ENCODE measurements at places on chromosomes 7 and 10.

GRCh38 chr7:28546067-28546466 is 133.7 kb downstream of the CREB5 start:
- no peak for DNase-seq

DNA sequence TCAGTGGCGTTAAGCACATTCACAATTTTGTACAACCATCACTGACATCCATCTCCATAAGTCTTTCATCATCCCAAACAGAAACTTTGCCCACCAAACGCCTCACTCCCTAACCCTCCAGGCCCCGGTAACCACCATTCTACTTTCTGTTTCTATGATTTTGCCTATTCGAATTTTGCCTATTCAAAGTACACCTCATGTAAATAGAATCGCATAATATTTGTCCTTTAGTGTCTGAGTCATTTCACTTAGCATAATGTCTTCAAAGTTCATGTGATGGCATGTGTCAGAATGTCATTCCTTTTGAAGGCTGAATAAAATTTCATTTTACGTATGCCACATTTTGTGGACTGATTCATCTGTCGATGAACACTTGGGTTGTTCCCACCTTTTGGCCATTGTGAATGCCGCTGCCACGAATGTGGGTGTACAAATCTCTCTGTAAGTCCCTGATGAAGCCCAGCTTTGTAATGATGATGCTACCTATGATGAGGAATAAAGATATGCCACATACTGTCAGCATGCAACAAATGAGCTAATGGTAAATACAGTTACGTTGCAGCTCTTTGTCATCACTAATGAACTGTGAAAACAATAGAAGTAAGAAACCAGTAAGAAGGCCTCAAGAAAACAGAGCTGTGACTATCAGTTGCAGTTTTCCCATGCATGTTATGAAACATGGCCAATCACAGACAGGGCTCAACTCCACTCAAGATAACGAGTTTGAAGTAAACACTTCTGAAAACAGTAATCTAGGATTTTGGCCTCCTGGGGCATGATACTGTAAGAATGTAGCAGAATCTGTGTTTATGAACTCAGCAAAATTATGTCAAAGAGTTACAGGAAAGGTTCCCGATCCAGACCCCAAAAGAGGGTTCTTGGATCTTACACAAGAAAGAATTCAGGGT is 120.0 kb downstream of the ADAM12 start:
- no peak for DNase-seq

DNA sequence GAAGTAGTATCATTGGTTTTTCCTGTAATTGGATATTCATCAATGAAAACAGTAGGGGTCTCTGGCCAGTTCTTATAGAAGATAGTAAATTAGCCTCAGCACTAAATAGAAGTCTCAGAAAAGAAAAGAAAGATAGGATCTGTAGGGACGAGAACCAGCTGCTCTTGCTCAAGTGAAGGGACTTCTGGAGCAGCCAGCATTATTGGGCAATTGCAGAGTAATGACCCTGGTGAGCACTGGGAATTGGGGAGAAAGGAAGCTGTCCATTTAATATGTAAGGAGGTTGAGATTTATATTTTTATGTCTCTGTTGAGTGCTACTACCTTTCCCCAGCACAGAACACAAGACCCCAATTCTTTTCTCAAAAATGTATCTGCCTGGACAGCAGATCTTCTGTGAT is 61.2 kb upstream of the WNT16 start:
- no peak for DNase-seq

DNA sequence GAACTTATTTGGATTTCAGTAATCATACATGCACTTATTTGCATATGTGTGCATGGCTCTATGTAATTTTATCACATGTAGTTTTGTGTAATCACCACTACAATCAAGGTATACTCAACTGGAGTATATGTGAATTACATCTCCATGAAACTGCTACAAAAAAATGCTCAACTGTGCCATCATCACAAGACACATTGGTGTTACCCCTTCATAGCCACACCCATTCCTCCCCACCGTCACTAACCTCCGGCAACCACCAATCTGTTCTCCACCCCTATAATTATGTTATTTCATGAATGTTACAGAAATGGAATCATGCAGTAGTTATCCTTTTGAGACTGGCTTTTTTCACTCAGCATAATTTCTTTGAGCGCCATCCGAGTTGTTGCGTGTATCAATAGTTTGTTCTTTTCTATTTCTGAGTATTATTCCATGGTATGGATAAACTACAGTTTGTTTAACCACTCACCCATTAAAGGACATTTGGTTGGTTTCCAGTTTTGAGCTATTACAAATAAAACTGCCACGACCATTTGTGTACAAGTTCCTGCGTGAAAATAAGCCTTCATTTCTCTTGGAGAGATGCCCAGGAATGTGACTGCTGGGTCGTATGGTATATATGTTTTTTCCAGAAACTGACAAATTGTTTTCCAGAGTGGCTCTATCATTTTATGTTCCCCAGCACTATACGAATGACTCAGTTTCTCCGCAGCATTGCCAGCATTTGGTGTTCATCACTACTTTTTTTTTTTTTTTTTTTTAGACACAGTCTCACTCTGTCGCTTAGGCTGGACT is 11.3 kb upstream of the SMO start:
- DNase-seq = no peak

- DNase-seq = no peak
These were observed 5.6 kb downstream of the NPC1L1 start for GRCh38 chr7:44535348-44536064.

GRCh38 chr10:103153302-103154197 is 39.5 kb downstream of the NT5C2 start:
- peak; percentile 51 for DNase-seq

- DNase-seq = no peak
These were observed 121.4 kb downstream of the TRIL start for GRCh38 chr7:28836716-28837115.

GRCh38 chr7:156751319-156751718 is 110.7 kb downstream of the RNF32 start:
- no peak for DNase-seq

GRCh38 chr10:100793055-100793454 is 47.7 kb downstream of the PAX2 start:
- DNase-seq = no peak

GRCh38 chr10:59354434-59354833 is 7.9 kb downstream of the FAM13C start:
- no peak for DNase-seq

DNA sequence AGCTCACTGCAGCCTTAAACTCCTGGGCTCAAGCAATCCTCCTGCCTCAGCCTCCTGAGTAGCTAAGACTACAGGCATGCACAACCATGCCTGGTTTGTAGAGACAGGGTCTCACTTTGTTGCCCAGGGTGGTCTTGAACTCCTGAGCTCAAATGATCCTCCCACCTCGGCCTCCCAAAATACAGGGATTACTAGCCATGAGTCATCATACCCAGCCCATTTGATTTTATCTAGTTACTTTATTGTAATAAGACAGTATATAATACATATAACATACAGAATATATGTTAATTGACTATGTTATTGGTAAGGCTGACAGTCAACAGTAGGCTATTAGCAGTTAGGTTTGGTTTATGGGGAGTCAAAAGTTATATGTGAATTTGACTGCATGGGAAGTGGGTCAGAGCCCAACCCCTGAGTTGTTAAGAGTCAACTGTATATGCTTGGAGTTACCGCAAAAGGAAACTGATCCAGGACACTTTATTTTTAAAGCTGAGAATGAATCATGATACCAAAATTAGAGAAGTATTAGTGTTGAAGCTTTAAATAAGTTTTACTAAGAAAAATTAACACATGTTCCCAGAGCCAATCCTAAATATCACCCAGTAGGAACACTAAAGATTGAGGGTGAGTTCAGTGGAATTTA is 20.7 kb upstream of the KMT2E start:
- DNase-seq = no peak

DNA sequence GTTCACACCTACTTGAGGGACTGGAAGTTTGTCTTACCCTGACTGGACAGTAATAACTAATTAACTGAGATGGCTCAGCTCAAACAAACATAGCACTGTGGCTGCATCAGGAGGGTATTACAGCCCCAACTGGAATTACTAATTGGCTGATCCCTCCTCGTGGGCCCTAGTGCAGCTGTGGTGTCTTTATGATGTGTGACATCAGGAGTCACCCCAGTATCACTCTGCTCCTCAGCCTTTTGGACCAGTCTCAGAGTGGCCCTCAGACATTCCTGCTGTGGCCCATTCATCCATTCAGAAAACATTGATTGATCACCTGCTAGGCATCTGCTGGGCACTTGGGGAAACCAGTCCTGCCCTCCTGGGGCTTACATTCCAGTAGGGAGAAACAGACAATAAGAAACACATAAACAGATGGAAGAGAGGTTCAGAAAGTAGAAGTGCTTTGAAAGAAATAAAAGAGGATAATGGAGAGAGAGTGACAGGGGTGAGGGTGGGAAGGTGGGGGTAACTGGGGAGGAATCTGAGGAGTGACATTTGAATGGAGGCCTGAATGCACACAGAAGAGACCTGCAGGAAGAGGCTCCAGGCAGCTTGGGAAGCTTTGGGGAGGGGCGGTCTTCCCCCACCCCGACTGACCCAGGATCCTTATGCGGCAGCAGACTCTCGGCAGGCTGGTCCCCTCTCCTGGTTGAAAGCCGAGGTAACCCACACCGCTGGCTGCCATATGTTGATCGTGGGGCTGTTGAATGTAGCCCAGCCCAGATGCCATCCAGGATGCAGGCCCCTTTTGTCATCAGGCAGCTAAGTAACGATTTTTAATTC is 113.1 kb downstream of the C10orf105 start:
- no peak for DNase-seq

DNA sequence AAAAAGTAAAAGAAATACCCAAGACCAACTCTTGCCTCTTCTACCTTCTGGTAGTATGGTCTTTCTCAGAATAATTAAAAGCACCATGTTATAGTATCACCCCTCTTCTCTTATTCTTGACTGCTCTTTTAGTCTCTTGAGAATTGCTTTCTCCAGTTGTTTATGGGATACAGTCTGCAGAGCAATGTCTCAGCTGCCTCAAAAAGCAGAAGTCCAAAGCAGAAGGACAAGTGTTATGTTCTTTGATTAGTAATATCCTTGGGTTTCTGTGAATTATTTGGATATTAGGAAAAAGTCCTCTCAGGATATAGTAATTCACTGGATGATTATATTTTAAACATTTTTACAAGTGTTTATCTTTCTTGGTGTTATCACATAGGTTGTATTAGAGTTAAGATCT is 7.4 kb downstream of the TAS2R41 start:
- DNase-seq = no peak

DNA sequence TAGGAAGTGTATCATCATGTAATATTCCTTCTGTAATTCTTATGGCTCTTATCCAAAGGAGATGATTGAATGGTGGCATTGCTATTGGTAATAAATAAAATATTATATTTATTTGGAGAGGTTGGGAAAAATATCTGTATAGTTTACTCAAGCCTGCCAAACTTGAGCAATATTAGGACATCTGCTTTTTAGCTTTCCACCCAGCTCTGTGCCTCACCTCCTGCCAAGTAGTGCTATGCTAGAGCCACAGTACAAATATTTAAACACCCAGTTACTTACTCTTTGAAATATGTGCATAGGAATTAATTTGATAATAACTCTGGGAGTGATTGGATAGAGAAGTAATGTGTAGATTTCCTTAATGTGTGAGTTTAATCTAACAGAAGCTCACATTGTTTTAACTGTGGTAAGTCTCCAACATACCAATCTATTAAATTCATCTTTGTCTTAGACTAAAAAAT is 129.2 kb downstream of the BBS9 start:
- DNase-seq = no peak

DNA sequence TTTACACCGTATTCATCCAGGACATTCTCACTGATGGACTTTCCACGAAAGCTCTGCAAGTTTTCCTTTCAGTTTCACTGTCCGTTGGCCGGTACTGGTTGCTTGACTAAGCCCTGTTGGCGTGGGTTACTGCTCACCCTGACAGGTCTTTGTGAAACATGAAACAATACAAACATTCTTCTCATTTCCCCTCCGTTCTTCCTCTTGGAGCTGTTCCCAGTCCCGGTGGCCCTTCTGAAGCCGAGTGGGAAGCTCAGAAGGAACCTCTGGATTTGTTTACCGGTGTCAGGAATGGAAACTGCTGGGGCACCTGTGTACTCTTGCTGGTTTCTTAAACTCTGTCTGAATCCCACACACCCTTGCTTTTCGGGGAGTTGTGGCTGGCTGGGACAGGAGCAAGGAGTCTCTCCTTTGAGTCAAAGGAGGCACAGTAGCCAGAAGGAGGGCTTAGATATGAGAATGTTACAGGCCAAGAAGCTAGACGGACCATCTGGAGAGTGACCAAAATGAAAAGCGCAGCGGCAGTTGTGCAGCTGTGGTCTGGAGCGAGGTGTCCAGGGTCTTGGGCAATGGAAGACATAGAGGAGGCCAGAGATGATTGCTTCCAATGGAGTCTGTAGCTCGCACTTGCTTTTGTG is 45.7 kb downstream of the LYZL2 start:
- peak; percentile 84 for DNase-seq

DNA sequence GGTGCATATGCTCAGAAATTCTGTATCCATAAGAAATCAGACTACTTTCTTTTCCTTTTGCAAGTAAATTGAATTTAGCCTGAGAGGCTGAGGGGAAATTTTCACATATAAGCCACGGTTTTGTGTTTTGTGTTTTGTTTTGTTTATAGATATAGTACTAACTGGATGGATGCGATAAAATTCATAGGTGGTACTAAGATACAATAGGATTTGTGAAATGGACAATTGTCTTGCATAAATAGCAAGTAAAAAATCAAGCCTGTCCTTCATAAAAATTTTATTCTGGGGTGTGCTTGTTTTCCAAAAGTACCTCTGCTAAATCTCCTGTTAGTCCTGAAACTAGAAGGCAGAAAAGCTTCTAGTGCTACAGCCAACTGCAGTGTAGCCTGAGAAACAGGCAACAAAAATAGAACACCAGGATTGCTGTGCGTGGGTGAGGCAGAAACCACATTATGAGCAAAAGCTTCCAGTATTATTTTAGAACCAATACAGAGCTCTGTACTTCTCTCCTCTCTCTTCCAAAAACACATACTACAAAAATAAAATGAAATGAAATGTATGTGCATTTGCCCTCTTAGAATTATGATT is 634 bp upstream of the HDAC9 start:
- DNase-seq = no peak

GRCh38 chr7:106480161-106480579 is 180.8 kb downstream of the CCDC71L start:
- DNase-seq = no peak

DNA sequence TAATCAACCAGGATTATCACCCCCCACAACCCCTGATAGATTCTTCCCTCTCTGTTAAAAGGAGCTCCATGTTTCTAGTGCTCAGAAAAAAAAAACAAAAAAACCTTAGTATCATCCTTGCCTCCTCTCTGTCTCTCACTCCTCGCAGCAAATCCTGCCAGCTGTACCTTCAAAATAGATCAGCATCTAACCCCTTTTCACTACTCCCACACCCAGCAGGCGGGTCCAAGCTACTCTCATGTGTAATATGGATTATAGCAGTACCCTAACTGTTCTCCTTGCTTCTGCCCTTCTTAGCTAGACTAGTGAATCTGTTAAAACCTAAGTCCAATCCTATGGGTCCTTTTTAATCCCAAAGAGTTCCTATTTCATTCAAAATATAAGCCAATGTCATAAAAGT is 667.4 kb downstream of the MAGI2 start:
- DNase-seq = no peak

- no peak for DNase-seq
These were observed 9.9 kb downstream of the DCLRE1A start for GRCh38 chr10:113843972-113844485.

- DNase-seq = no peak
These were observed 48.9 kb downstream of the ZCCHC24 start for GRCh38 chr10:79396520-79396919.

Measured in HepG2 (cell line).